MV-4-11 (cell line): ENCODE measurements at places on chromosomes 4 and X.

GRCh38 chr4:47704693-47705325 is 133.1 kb downstream of the CORIN start:
- peak; percentile 28 for DNase-seq

GRCh38 chr4:8837181-8837841 is 34.3 kb downstream of the HMX1 start:
- DNase-seq, result no peak

DNA sequence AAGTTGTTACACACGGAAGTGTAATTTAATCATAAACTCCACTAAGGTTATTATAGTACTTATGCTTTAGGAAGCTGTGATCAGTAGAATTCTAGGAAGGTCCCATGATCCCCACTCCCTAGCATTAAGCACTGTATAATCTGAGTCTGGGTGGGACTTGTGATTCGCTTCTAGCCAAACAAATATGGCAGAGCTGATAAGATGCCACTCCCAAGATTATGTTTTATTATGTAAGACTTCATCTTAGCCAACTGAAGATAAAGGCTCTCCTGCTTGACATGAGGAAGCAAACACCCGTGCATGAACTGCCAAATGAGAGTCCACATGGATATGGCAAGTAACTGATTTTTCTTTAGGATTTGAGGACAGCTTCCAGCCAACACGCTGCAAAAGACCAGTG is 186.4 kb upstream of the NDST3 start:
- no peak for DNase-seq

DNA sequence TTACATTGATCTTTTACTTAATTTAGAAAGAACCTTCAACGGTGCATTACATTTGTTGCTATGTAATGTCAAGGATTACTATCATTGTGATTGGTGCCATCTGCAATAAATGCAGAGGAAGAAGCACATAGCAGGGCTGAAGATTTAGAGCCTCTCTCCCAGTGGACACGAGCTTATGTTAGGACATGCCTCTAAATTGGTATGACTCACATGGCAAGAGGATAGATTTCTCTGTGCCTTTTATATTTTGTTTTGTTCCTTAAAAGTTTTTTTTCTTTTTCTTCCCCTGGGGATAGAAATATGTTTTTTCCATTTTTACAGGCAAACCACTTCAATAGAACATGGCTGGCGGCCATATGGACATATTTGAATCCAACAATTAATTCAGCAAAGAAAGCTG is 205.0 kb upstream of the HAND2 start:
- DNase-seq, result no peak

- DNase-seq, result no peak
Measured at GRCh38 chr4:183053681-183054080, 45.4 kb upstream of the WWC2 start.

GRCh38 chr4:166688835-166689234 is 545.5 kb downstream of the SPOCK3 start:
- no peak for DNase-seq

DNA sequence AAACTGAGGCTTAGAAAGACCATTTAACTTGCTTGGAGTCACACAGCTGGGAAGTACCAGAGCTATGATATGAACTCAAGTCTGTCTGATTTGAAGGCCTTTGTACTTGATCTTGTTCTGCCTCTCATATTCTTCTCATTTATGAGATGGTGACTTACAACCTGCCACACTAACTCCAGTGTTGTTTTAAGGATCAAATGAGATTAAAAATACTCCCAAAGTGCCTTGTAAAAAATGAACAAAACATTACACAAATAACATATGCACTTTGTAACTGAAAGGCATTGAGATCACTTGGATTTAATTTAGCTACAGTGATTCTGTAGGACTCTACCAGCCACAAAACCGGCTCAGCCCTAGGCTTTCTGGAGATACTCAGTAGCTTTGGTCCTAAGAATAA is 15.6 kb upstream of the MAP7D3 start:
- DNase-seq, result no peak

- no peak for DNase-seq
Measured at GRCh38 chrX:111543212-111543741, 31.8 kb downstream of the SERTM2 start.

GRCh38 chrX:46903458-46904242 is 8.6 kb upstream of the JADE3 start:
- DNase-seq, result peak; percentile 42

- no peak for DNase-seq
Measured at GRCh38 chrX:52270453-52271116, 85.9 kb downstream of the MAGED4 start.
